Kidney (tissue), 22 donors: ENCODE measurements at places on chromosomes 2 and 18.
A peak's percentile ranks its signal among the peaks of the same experiment; 100 is the strongest.

- no peak for DNase-seq
Measured at GRCh38 chr2:118980022-118980421, 38.0 kb downstream of the MARCO start.

DNA sequence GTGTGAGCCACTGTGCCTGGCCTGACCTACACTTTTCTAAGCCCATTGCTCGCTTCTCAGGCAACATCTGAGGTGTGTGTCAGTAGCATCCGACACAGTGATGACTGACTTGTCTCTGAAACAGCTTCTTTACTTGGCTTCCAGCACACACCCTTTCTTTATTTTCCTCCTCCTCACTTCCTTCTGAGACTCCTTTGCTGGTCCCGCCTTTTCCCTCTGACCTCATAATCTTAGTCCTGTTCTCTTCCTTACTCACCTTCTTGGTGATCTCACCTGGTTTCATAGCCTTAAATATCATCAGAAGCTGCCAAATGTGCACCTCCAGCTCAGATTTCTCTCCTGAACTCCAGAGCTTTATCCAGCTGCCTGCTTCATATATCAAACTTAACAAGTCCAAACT is 66.6 kb upstream of the PELI1 start:
- peak; percentile 36 for DNase-seq

- peak; percentile 17 for DNase-seq
Measured at GRCh38 chr2:3491306-3491705, 28.0 kb downstream of the ADI1 start.

DNA sequence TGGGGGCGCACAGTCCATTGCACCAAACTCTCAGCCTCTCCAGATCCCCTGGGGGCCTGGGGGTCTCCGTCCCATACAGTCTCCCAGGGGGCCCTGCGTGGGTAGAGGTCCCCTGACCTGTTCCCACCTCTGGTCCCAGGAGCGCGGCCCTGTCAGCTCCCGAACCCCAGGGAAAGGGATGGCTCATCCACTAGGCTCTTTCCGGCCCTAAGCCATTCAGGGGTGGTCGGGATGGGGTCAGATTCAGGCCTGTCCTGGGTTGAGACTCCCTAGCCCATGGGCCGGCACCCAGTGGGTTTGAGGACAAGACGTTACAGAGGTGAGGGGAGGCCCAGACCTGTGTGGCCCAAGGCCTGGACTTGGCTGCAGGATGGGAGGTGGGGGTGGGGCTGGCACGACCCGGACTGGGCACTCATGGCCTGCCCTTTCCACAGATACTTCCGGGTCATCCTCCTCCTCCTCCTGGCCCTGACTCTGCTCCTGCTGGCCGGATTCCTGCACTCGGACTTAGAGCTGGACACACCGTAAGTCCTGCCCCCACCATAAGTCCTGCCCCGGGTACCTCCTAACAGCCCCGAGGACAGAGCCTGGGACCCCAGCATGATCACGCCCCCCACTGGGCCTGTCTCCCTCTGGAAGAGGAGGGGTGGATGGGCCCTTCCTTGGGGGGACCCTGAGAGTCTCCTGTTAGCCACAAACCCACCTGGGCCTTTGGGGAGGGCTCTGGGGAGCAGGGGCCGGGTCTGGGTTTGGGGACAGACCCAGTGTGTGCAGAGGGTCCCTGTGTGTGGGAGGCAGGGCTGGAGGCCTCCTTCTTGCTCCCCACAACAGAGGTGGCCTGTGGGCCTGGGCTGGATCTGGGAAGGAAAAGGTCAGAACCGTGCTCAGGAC is 10.1 kb upstream of the NEU4 start:
- peak; percentile 63 for DNase-seq

GRCh38 chr2:121888189-121888557 is 132.7 kb downstream of the TSN start:
- no peak for DNase-seq

DNA sequence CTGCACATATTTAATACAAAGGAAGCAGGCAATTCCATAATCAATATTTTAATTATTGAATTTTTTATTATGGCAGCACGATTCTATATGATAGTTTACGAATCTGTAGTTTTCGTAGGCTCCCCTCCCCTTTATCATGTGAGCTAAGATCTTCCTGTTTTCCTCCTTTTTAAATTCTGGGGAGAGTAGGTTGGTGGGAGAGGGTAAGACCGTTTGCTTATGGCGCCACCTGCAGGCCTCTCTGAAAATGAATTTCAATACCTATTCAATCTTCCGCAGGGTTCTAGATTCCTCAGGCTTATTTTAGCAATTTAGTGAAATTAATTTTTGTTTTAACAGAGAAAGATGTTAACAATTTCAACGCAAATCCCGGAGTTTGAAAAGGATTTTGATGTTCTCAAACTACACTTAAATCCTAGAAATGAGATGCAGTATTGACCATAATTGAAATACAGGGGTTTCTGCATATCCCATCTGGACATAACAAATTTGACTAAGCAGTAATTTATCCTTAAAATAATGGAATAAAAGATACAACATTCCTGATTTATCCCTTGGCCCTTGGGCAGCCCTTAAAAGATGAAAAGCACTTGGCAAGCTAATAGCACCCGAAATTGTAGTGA is 12.8 kb upstream of the GBX2 start:
- DNase-seq, result peak; percentile 69

- DNase-seq, result no peak
Measured at GRCh38 chr2:106144621-106145331, 49.3 kb downstream of the UXS1 start.

DNA sequence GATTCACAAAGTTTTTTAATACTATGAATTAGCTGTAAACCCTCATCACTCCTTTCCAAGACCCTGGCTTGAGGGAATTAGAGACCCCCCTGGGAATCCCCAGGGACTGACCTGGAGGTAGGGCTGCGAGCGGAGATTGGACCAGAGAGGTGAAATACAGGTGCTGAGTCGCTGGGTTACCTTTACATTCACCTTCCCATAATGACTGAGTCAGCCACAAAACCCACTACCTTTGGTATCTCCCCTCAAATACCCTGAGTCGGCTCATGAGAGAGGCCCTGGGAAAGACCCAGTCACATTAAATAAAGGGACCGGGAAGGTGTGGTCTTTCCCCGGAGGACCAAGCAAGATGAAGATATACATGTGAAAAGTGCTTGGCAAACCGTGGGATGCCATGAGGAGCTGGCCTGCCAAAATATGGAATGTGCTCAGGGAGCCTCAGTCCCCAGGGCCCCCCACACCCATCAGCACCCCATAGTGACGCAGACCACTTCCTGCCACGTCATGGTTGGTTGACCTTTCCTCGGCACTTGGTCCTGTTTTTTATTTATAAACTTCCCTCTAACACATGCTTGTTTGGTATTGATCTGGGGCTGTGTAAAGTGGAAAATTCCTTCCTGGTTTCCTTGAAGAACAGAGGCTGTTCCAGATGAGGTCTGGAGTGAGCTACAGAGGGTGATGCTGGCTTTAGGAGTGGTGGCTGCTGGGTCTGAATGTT is 51.4 kb downstream of the IL1RL2 start:
- no peak for DNase-seq

DNA sequence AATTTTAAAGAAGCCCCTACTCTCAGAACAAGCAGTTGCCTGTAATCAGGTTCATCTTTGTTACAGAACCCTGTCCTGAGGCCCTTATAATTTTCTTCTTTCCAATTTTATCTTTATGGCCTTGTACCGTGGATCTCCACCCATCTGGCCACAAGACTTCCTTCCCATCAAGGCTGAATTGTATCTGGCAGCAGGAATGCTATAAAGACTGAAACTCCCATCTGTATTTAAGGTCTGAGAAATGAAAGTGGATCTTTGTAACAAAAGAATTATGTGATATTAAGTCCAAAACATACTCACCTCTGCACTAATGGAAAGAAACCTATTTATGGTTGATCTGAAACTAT is 91.8 kb downstream of the METTL8 start:
- no peak for DNase-seq

DNA sequence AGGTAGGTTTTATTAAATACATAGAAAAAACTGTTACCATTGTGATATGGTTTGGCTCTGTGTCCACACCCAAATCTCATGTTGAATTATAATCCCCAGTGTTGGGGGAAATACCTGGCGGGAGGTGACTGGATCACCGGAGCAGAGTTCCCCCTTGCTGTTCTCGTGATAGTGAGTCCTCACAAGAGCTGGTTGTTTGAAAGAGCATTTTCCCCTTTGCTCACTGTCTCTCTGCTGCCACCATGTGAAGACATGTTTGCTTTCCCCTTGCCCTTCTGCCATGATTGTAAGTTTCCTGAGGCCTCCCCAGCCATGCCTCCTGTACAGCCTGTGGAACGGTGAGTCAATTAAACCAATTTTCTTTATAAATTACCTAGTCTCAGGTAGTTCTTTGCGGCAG is 352.7 kb upstream of the SLC39A10 start:
- DNase-seq, result no peak

DNA sequence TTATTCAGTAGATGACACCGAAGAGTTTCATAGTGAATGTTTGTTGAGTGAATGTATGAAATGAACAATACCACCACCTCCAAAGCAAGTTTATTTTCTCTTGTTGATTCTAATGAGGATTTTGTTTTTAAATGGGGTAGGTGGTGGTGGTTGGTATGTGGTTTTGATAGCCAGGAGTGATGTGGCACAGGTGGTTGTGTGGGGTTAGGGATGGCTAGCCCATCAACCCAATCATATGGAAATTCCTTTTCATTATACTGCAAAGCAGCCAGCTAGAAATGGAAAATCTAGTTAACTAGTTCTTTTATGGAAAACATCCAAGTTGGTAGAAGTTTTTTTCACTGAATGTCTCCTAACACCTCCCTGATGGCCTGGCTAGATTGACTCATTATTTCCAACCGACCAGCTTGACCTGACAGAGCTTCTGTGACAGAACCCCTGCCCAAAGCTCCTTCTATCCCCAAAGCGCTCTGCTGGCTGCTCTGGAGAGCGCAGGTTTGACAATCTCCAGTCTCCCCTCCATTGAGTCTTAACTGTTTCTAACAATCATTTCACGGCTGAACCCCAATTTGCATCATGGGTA is 376.9 kb downstream of the MTX2 start:
- DNase-seq, result no peak

GRCh38 chr2:158381205-158381604 is 75.3 kb downstream of the CCDC148 start:
- DNase-seq, result no peak

GRCh38 chr2:74206180-74206688 is 7.8 kb downstream of the MTHFD2 start:
- DNase-seq, result no peak

- peak; percentile 3 for DNase-seq
Measured at GRCh38 chr2:1847846-1848598, 103.7 kb upstream of the PXDN start.

- DNase-seq, result no peak
Measured at GRCh38 chr2:208999911-209000310, 423.9 kb upstream of the MAP2 start.

GRCh38 chr2:71608441-71608840 is 155.1 kb downstream of the DYSF start:
- DNase-seq, result no peak

DNA sequence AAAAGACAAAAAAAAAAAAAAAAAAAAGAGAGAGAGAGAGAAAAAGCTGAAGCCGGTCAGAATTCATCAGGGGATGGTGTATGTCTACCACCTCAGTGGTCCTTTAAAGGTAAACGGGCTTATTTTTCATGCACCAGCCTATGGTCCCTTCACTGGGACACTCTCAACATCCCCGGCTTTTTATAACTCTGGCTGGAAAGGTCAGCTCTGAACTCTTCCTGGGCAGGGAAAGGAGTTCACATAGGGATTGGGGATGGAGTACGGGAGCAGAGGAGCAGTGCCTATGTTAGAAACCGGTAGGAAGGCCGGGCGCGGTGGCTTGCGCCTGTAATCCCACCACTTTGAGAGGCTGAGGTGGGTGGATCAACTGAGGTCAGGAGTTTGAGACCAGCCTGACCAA is 10.3 kb upstream of the MALT1 start:
- no peak for DNase-seq

GRCh38 chr2:127079358-127079920 is 27.5 kb downstream of the BIN1 start:
- DNase-seq, result no peak

GRCh38 chr2:17311771-17312511 is 206.3 kb downstream of the RAD51AP2 start:
- no peak for DNase-seq

- peak; percentile 55 for DNase-seq
Measured at GRCh38 chr18:32847691-32848090, 74.9 kb upstream of the KLHL14 start.

DNA sequence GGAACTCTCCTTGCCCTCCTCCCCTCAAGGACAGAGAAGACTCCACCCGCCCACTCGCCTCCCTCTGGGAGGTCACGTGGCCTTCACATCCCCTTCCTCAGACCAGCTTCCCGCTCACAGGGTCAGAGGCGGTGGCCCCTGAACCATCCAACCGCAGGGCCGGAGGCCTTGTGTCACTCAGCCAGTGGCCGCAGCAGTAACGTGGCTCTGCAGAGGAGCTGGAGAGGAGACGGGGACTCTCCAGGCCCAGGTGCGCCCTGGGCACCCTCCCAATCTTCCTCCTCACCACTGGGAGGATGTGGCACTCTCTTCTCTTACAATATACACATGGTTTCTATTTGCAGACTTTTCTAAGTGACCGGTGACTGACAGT is 161.7 kb downstream of the TWIST2 start:
- no peak for DNase-seq

GRCh38 chr18:59086522-59086921 is 53.2 kb upstream of the SEC11C start:
- no peak for DNase-seq

- peak; percentile 64 for DNase-seq
Measured at GRCh38 chr18:58321986-58322385, 278.0 kb downstream of the NEDD4L start.

GRCh38 chr18:45660746-45661145 is 45.5 kb downstream of the SLC14A2 start:
- no peak for DNase-seq

DNA sequence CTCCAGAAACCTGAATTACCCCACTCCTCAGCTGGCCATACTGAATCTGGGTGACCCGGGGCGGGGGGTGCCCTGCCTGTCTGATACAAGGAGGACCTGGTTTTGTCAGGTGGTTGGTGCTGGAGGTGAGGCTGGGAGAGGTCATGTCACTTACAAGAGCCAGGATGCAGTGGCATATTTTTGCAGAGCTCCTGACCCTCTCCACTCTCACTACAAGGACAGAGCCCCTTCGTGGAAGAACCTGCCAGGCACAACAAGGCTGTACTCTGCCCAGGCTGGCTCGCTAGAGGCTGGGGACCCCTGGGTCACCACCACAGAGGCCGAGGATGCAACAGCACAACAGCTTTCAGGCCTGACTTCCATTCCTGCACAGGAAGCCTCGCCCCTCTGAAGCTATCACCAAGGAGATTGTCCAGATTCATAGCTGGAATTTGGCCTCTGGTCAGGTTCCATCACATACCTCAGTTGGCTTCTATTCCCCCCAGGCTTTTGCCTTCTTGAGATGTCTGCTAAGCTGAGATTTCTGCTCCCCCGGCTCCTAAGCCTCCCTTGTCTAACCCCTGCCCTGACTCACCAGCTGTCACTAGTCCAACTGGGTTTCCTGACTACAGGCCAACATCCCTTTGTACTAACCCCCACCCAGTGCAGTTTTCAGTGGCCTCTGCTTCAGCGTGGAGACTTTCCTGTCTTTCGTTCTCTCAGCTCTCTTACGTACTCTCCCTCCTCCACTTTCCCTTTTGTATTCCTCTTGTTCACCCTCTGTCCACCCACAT is 132.5 kb upstream of the EPAS1 start:
- peak; percentile 51 for DNase-seq

GRCh38 chr2:223563462-223563861 is 38.7 kb downstream of the SCG2 start:
- peak; percentile 23 for DNase-seq
